ENCODE measurements at places on chromosomes 3 and 15. TPM values are rescaled to one million over a fixed set of nuclear protein-coding genes. Genes with fewer than 3 reads are reported as not detected.
A peak's percentile ranks its signal among the peaks of the same experiment; 100 is the strongest.

DNA sequence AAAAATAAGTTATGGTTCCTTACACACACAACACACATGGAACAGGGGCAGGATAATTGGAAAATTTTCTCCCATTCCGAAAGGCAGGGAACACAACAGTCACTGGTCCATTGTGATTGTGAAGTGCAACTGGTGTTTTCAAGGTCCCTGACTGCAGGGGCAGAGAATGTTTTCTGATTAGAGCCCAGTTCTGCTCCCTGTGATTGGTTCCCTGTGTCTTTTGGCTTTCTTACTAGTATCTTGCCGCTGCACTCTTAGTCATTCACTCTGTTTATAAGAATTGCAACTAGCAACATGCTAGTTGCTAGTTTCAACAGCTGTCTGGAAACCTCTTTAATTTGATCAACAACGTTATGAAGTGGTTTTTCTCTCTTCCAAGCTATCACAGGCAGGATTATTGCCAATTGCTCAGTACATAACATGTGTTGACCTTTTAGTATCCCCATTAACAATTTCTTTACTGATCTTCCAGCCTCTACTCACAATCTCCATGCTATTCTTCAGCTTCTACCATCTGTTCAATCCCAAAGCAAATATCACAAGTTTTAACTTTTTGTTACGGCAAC lies 177.5 kb downstream of the EPHA6 start:
- no peak for DNase-seq

GRCh38 chr3:123723522-123724168 lies 138.8 kb upstream of the HACD2 start:
- DNase-seq, result peak; percentile 85

DNA sequence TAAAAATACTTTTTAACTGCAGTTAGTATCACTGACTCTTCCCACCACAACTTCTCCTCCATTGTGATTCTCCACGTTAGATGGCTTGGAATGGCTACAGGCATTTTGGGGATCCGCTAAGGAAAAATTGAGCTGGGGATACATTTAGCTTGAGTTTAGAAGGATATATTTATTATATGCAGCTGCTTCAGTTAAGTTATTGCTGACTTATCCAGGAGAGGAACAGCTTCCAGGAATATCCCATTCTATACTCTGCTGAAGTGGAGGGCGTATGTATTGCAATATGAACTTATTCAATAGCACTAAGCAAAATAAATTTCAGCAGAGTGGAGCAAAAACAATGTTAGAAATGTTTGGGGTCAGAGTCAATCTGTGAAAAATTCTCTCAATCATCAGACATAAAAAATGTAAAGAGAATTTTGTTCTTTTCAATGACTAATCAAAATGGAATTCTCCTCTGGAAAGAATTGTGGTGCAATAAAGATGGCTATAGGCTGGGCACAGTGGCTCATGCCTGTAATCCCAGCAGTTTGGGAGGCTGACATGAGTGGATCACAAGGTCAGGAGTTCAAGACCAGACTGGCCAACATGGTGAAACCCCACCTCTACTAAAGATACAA lies 84.7 kb downstream of the NCEH1 start:
- no peak for DNase-seq

DNA sequence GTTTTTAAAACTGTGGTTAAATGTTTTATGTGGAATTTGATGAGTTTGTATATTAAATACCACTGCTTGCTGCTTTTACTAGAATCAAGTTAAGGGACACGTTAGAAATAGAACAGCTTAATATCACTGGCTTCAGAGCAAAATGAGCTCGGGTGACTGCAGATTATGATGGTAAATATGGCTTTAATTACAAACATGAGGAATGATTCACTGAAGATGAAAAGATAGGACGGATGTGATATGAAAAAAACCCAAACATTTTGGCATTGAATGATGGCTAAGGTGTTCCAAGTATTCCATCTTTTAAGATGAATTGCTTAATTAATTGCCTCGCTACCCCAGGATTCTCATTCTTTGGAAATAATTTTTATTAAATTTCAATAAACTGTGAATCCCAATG lies 33.7 kb downstream of the SLC24A1 start:
- no peak for DNase-seq

- no peak for DNase-seq
These were observed 386.1 kb downstream of the PTPRG start for GRCh38 chr3:61947456-61947855.

Gene MME
- total RNA-seq, result 18.4 TPM

DNA sequence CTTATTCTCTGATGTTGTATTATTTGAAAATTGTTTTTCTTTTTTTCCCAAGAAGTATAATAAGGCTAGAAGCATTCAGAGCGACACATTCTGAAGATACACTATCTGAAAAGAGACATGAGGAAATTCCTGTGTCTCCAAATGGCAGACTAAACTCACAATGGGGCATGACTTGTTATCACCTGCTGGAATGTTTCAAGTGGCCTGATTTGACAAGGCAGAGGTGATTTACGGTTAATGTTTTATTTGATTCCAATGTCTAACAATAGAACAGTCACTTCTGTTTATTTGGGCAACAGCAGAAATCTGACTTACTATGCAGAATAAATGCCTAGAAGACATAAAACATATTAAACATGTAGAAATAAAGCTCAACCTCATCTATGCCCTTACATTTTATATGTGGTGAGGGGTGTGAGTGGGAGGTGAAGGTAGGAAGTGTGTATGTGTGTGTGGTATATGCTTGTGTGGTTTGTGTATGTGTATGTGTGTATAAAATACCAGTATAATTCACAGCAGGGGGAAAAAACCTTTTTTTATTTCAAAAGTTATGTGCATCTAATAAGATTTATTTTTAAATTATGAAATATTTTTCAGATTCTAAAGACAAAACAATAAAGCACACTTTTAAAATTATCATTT lies 1051.7 kb downstream of the ROBO2 start:
- no peak for DNase-seq

Gene PLEKHO2
- 34.9 TPM for total RNA-seq
